ENCODE measurements at places on chromosomes 4 and X. TPM values are rescaled to one million over a fixed set of nuclear protein-coding genes. Genes with fewer than 3 reads are reported as not detected.

Gene PCSK1N
- total RNA-seq = 0.20 TPM

Gene MAOB
- not detected for total RNA-seq

Gene SLC26A1
- 0.20 TPM for total RNA-seq

Gene PDCL2
- total RNA-seq = not detected

Gene ADGRG4
- not detected for total RNA-seq

Gene MAGEA10
- total RNA-seq = not detected

Gene NLGN4X
- total RNA-seq = 0.40 TPM

Gene AKAP4
- not detected for total RNA-seq

Gene PFKFB1
- total RNA-seq = under 0.01 TPM

Gene GNRHR
- not detected for total RNA-seq

Gene PRPS2
- 9.9 TPM for total RNA-seq

Gene ODAPH
- not detected for total RNA-seq

Gene ATOH1
- not detected for total RNA-seq

Gene PRAF2
- 3.5 TPM for total RNA-seq

Gene ITM2A
- total RNA-seq = 25.4 TPM

Gene NKAP
- 3.0 TPM for total RNA-seq

Gene CXCL1
- 36.3 TPM for total RNA-seq

Gene TFE3
- 8.3 TPM for total RNA-seq

Gene RAI2
- total RNA-seq = 3.4 TPM

Gene LRCH2
- 15.3 TPM for total RNA-seq

Gene CCNG2
- total RNA-seq = 17.3 TPM

Gene EREG
- total RNA-seq = not detected

Gene SLC4A4
- total RNA-seq = not detected

Gene FHDC1
- 0.22 TPM for total RNA-seq

Data from lung microvascular endothelial cell (primary cell).